ENCODE measurements at places on chromosomes 13 and 19.

DNA sequence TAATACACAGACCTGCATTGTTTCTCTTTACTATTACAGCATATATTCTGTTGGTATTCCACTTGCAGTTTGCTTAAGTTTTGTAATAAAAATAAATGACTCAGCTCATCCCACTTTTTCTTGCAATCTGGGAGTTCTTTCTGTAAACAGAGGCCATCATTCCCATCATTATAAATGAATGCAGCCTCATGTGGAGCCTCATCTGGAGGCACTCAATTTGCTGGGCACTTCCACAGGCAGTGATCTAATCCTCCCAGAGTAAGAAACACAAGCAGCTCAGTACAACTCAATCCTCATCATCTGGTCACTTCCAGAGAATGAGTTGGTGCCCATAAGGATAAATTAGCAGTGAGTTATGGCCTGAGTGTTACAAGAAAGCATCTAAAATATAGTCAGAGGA lies 2801.9 kb downstream of the PCDH9 start:
- no peaks in the 10 kb centered on the region for H3K27me3 ChIP-seq
- H3K27ac ChIP-seq, result no peak overlapping the region

DNA sequence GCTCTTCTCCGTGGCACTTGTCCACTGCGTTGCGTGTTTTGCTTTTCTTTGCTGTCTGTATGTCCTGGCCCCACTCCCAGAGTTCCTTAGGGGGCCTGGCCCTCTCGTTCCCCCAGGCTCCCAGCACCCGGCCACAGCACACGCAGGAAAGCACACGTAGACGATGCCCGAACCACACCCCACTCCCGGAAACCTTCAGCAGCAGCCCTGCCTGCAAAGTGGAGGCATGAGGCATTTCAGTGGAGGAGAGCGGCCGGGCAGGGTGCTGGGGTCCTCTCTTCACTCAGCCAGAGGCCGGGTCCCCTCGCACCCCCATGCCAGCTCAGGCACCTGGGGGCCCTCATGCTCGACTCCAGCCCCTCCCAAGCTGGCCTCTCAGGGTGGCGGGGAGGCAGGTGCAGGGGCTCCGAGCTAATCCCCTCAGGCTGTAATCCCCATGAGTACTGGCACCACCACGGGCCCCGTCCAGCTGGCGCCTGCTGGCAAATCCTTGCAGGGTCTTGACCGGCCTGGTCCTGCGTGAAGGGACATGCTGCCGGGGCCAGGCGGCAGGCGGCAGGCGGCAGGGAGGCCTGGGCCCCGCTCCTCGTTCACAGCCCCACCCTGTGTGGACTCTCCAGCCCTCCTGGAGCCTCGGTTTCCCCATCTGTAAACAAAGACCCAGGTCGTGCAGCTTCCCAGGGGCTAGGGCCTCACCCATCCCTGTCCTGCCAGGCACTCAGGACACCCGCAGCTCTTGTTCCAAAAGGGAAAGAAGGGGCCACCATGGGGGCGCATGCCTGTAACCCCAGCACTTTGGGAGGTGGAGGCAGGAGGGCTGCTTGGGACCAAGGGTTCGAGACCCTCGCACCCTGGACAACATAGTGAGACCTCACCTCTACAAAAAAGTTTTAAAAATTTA lies 7.0 kb downstream of the PIP5K1C start:
- no peak overlapping the region for H3K4me3 ChIP-seq
- peaks cover 2% of the 10 kb centered on the region for H3K4me1 ChIP-seq
- no peak for DNase-seq
- H3K27me3 ChIP-seq, result no peaks in the 10 kb centered on the region
- peaks cover 12% of the 10 kb centered on the region for H3K36me3 ChIP-seq

DNA sequence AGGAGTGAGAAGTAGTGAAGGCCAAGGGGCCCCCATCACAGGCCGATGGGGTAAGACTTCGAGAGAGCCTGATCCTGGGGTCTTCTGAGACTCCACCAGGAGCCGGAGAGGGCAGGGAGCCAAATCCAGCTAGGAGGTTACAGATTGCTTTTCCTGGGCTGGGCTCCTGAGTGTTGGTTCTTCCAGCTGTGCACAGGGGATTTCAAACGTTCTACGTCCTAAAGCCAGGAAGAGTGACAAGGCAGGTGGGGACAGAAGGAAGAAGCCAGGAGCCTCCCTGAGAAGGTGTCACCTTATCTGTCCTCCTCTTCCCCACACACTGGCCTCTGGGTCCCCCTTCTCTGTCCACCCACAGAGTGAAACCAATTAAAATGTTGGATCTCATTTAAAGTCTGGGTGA lies 16.1 kb upstream of the TPRX2 start:
- no peaks in the 10 kb centered on the region for H3K27me3 ChIP-seq
- no peak overlapping the region for H3K4me3 ChIP-seq
- no peaks in the 10 kb centered on the region for H3K4me1 ChIP-seq
- no peak overlapping the region for H3K27ac ChIP-seq

- no peaks in the 10 kb centered on the region for H3K4me1 ChIP-seq
- no peaks in the 10 kb centered on the region for H3K27me3 ChIP-seq
- DNase-seq, result no peak
- H3K36me3 ChIP-seq, result peaks cover 34% of the 10 kb centered on the region
- no peak overlapping the region for H3K27ac ChIP-seq
These were observed 34.2 kb upstream of the ZNF254 start for GRCh38 chr19:24052811-24053210.

- H3K27me3 ChIP-seq, result no peaks in the 10 kb centered on the region
- no peak overlapping the region for H3K4me3 ChIP-seq
- no peak overlapping the region for H3K27ac ChIP-seq
- no peak for DNase-seq
- H3K4me1 ChIP-seq, result no peaks in the 10 kb centered on the region
These were observed 91.9 kb upstream of the TEX29 start for GRCh38 chr13:111228262-111229144.

All from trophoblast cell (in vitro differentiated cells and primary cell).